ENCODE measurements at places on chromosomes 13 and 19. TPM values are rescaled to one million over a fixed set of nuclear protein-coding genes. Genes with fewer than 3 reads are reported as not detected.

Gene TRPC4
- total RNA-seq: 0.44 TPM

Gene GJB2
- total RNA-seq: not detected

Gene GZMM
- not detected for total RNA-seq

Gene DHRS12
- total RNA-seq: 4.7 TPM

Gene SYNGR4
- total RNA-seq: not detected

Gene ZNF728
- total RNA-seq: 0.24 TPM

Gene OPA3
- total RNA-seq: 9.1 TPM

Gene ACP5
- total RNA-seq: not detected

Gene C19orf33
- not detected for total RNA-seq

Gene VSTM2B
- not detected for total RNA-seq

Gene ZNF540
- total RNA-seq: 1.1 TPM

Gene PPM1N
- 0.44 TPM for total RNA-seq

Gene CYP4F2
- total RNA-seq: not detected

Gene TTYH1
- total RNA-seq: not detected

Gene STX10
- 41.6 TPM for total RNA-seq

Gene KLK13
- total RNA-seq: 0.19 TPM

Gene XPO4
- total RNA-seq: 8.3 TPM

Gene ZNF790
- 5.2 TPM for total RNA-seq

Gene PCDH17
- total RNA-seq: under 0.01 TPM

Gene CEACAM21
- not detected for total RNA-seq

Gene JSRP1
- not detected for total RNA-seq

Gene PLIN5
- 0.59 TPM for total RNA-seq

Gene PTPRS
- total RNA-seq: 253 TPM

Gene KIR2DL3
- total RNA-seq: not detected

Gene ZNF582
- total RNA-seq: 3.0 TPM

Gene SH2D3A
- not detected for total RNA-seq

Gene ZNF559
- total RNA-seq: 15.9 TPM

Gene GPC5
- 0.05 TPM for total RNA-seq

Gene ZNF285
- 11.0 TPM for total RNA-seq

Gene PSG1
- not detected for total RNA-seq

All from cardiac ventricle fibroblast (primary cell).